ENCODE measurements at places on chromosomes 5 and 9. TPM values are rescaled to one million over a fixed set of nuclear protein-coding genes. Genes with fewer than 3 reads are reported as not detected.

Gene SPINK4
- total RNA-seq = not detected

Gene SPINK1
- total RNA-seq = not detected

Gene CETN3
- 11.3 TPM for total RNA-seq

Gene FIBCD1
- total RNA-seq = 1.4 TPM

Gene SLC36A2
- not detected for total RNA-seq

Gene UGT3A2
- total RNA-seq = not detected

Gene PAPPA
- total RNA-seq = 27.4 TPM

Gene PPP3R2
- total RNA-seq = not detected

Gene RPL12
- 2,910 TPM for total RNA-seq

Gene OR2V2
- total RNA-seq = not detected

Gene PCDHA11
- total RNA-seq = not detected

Gene ADAMTS2
- total RNA-seq = 212 TPM

Gene TERT
- total RNA-seq = not detected

Gene ARHGEF28
- total RNA-seq = 7.9 TPM

Gene TMEM252
- total RNA-seq = not detected

Gene OR1Q1
- total RNA-seq = not detected

Gene ZSWIM6
- total RNA-seq = 4.2 TPM

Gene FCN2
- not detected for total RNA-seq

Gene ACOT12
- not detected for total RNA-seq

Gene EQTN
- total RNA-seq = not detected

Gene PCDHA12
- total RNA-seq = not detected

Gene SPEF2
- total RNA-seq = 1.8 TPM

Gene SLC4A9
- total RNA-seq = under 0.01 TPM

Gene ARL10
- total RNA-seq = 3.2 TPM

Gene NDFIP1
- 53.8 TPM for total RNA-seq

Gene CDH9
- total RNA-seq = not detected

Gene ZNF367
- total RNA-seq = 0.12 TPM

Gene PCDHB5
- total RNA-seq = 0.34 TPM

Gene PDE8B
- total RNA-seq = 0.09 TPM

Gene GPX8
- 138 TPM for total RNA-seq

Gene PTPN3
- total RNA-seq = 0.23 TPM

Gene CDC20B
- not detected for total RNA-seq

Gene ZBED3
- 1.6 TPM for total RNA-seq

Gene SPATA24
- 9.4 TPM for total RNA-seq

Gene BNC2
- total RNA-seq = 19.5 TPM

Gene CSNK1A1
- 284 TPM for total RNA-seq

Gene FAM221B
- not detected for total RNA-seq

Gene PCDHB9
- total RNA-seq = 0.43 TPM
